ENCODE measurements at places on chromosomes 7 and 10.

DNA sequence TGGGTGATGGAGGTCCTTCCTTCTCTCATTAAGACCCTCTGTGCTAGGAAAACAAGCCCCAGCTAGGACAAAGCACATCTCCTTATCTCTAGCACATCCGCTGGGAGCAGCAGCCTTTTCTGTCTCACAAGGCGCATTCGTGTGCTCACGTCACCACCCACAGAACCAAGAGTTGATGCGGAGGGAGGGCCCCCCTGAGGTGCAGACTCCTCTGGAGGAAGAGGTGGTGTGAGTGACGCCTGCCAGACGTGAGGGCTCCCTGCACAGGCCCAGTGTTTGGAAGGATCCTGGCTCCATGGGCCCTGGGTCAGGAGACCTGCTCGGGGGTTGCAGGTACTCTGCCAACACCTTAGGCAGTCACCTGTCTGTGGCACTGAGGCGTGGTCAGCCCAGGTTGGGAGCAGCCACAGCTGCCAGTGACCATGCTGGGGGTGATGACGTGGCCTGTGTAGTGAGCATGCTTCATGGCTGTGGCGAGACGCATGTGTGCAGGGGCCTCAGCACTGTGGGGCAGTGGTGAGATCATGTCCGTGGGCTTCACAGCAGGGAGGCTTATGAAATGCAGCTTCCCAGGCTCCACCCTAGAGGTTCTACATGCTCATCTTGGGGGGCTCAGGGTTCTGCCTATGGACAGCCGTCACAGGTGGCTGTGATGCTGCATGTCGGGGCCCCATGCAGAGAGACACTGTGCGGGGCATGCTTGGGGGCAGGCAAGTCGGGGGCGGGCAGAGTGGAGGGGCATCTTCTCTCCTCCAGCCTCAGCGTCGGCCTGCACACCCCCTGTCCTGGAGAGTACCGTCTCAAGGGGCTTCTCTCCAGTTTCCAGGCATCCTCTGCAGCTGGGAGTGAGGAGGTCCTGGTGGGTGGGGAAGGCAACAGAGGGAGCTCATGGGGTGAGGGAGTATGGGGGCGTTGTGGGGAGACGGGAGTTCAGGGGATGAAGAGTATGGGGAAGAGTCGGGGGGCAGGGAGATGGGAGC, 56.2 kb upstream of the DPYSL4 start:
- no peak for DNase-seq

- no peak for DNase-seq
Observed at GRCh38 chr7:143325240-143325639, 9.3 kb downstream of the CLCN1 start.

DNA sequence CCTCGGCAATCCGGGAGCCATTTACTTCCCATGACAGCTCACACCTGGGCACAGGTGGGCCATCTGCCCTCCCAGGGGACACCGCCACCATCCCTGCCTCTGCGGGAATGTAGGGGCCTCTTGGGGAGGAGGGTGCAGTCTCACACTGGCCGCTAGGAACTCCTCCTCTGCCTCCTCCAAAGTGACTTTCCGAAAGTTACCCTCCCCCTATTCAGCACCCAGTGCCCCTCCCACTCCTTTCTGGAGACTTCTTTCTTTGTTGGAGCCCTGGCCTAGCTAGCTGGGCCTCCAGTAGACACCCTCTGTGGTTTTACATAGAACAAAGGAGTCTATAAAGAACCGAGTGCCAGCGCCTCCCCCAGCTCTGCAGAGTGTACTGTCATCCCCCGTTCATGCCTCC, 45.8 kb upstream of the MNX1 start:
- DNase-seq: no peak

DNA sequence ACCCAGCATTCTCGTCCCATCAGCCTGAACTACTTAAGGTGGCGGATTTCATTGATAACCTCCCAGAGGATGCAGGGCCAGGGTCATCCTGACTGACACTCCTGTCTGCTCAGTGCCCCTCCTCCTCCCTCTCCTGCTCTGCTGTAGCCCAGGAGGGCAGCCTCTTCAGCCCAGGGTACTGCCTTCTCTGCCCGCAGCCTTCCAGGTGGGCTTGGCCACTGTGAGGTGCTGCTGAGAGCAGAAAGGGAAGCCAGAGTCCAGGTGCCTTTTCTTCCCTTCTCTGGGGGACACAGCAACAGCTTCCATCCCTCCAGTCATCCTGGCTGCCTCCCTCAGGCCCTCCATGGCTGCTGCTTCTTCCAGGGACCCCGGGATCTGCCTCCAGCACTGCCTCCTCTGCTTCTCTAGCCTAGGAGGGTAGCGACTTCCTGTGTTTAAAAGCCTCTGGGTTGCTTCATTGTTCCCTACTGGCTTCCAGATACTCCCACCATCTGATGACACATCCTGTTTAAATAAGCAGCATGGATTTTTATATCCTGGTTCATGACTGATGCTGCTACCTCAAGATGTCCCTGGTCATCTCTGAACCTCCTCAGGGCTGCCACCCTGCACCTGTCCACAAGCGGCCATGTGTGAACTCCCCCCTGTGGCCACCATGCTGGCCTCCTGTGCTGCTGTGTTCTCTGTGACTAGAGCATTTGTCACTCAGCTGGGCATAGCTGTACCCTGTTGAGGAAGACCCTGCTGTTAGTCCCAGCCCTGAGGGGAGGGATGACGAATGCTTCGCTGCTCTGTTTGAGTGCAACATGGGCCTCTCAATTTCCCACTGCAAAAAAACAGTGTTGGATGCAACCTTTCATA, 55.8 kb downstream of the AKR1C4 start:
- DNase-seq: no peak

DNA sequence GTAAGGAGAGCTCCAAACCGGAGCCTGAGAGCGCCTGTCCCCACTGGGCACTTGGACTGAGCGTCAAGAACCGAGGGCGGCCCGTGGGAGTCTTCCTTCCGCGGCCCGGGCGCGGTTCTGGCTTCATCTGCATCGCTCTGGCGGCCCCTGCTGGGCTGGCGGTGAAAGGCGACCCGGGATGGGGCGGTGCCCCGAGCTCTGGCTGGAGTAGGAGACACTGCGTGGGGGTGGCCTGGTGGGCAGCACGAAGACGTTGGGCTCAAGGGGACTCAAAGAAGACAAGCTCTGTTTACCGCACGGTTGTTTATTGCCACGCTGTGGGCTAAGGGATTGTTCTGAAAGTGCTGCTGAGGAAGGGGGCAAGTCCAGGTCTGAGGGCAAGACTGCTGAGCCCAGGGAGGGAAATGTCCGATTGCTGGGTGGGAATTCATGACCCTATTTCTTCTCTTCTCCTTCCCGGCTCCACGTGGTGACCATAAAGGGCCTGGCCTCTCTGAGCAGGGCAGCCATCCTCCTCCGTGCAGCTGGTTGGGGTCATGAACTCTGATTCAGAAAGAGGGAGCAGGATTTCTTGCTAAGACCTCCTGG, 29.8 kb downstream of the PLAU start:
- peak; percentile 84 for DNase-seq

GRCh38 chr7:146781352-146782116, 664.9 kb downstream of the CNTNAP2 start:
- DNase-seq: peak; percentile 15

DNA sequence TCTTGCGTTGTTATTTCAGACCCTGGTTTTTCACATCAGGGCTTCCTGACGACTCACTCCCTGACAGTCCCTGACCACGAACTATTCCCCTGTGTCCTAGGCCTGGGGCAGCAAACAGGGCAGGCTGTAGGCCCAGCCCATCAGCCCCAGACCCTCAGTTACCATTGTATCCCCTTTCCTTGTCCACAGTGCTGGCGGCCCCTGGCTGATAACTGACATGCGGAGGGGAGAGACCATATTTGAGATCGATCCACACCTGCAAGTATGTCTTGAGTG, 50.5 kb upstream of the TRIM8 start:
- no peak for DNase-seq

- DNase-seq: no peak
Observed at GRCh38 chr7:115289971-115290370, 368.1 kb downstream of the MDFIC start.

DNA sequence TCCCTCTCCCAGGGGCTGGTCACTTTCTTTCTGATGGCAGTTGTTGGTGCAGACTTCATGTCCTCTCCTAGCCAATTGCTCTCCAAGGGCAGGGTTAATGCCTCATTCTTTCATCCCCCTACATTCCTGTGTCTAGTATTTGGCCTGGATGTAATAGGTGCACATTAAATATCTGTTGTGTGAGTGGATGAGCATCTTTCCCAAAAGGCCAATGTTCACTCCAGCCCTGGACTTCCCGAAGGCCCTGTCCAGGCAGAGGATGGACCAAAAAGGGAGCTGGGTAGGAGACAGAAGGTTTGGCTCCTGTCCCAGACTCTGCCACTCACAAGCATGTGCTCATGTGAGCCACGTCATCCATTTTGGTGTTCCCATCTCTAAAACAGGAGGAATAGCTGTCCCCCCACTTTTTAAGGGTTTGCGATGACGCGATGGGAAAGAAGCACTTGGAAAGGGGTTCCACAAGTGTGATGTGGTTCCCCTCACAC, 47.5 kb downstream of the RGS10 start:
- no peak for DNase-seq

DNA sequence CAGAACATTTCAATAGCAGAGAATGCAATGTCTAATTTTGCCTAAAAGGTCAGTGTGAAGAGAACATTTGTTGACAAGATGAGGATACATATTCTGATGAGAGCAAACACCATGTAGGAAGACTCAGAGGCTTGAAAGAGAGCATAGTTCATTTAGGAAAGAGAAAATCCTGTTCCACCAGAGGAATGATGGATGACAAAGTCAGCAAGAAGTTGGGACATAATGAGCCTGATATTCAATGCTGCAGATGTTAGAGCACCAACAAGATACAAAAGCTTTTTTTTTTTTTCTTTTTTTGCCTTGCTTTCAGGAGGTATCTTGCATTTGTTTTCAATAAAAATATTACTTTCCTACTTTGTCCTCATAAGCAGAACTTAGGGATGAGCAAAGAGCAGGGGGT, 952.0 kb upstream of the C7orf33 start:
- no peak for DNase-seq

GRCh38 chr10:32199714-32200394, 143.6 kb upstream of the KIF5B start:
- DNase-seq: no peak
